Fibroblast of skin of abdomen (primary cell): ENCODE measurements at places on chromosomes 4 and X.
A peak's percentile ranks its signal among the peaks of the same experiment; 100 is the strongest.

DNA sequence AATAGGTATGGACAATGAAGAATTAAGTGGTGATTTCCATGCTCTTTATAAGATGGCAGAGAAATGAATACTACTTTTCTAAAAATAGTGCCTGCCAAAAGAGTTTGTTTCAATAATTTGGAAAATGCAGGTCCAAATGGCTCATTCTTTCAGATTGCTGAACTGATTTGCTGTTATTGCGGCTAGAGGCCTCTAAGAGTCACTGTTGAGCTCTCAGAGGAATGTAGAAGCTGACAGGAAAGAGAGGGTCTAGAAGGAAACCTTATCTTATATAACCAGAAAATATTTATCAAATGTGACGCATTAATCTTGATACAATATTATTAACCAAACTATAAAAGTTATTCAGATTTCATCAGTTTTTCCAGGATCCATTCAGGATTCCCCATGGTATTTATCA lies 65.7 kb upstream of the PAGE1 start:
- peak; percentile 1 for DNase-seq

GRCh38 chrX:16212436-16212835 lies 45.2 kb downstream of the MAGEB17 start:
- peak; percentile 7 for DNase-seq

DNA sequence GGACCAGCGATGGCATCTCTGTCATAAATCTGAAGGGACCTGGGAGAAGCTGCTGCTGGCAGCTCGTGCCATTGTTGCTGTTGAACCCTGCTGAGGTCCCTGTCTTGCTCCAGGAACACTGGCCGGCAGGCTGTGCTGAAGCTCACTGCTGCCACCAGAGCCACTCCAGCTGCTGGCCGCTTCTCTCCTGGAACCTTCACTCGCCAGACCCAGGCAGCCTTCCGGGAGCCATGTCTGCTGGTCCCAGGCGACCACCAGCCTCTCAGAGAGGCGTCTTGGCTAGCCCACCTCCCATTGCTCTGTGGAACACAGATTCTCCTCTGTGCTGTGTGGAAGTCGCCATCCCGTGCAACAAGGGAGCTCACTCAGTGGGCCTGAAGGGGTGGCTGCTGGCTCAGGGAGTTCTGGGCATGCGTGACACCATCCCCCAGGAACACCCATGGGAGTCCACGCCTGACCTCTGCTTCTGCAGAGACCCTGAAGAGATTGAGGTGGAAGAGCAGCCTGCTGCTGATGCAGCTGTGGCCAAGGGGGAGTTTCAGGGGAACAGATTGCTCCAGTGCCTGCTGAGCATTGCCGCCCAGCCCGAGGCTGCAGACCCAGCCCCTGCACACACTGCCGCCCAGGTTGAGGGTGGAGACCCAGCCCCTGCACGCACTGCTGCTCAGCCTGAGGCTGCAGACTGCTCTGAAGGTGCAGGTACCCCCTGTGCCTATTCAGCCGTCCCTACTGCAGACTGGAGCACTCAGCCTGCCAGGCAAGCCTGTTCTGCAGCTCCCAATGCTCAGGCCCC lies 33.1 kb upstream of the CYP4V2 start:
- DNase-seq: no peak

DNA sequence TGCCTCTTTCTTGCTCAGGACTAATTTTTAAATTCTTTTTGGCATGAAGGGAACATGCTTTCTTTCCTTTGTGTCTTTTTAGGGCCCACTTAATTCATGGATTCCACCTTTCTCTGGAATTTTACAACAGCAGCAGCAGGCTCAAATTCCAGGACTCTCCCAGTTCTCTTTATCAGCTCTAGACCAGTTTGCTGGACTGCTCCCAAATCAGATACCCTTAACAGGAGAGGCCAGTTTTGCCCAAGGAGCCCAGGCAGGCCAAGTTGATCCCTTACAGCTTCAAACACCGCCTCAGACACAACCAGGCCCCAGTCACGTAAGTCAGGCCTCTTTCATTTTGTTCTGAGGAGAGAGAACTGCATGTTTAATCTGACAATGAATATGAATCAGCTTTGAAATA lies 2.3 kb downstream of the ODAM start:
- no peak for DNase-seq

GRCh38 chr4:108774809-108775530 lies 12.1 kb upstream of the ETNPPL start:
- DNase-seq: no peak

- no peak for DNase-seq
Measured at GRCh38 chr4:187799735-187800134, 195.8 kb upstream of the ZFP42 start.

DNA sequence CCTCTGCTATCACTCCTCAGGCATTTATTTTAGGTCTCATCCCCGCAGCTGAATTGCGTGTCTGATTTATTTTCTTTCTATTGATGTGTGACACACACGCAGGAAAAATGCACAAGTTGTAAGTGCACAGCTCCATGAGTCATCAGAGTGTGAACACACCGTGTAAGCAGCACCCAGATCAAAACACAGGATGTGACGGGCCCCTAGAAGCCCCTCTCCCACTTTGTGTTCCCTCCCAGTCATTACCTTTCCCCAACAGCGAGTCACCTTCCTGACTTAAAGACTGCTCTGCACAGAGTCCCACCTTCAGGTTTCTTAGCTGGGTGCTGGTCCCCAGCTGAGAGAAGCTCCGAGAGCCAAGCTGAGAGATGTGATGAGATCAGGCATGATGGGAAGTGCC lies 436.7 kb downstream of the MID1IP1 start:
- DNase-seq: peak; percentile 7

DNA sequence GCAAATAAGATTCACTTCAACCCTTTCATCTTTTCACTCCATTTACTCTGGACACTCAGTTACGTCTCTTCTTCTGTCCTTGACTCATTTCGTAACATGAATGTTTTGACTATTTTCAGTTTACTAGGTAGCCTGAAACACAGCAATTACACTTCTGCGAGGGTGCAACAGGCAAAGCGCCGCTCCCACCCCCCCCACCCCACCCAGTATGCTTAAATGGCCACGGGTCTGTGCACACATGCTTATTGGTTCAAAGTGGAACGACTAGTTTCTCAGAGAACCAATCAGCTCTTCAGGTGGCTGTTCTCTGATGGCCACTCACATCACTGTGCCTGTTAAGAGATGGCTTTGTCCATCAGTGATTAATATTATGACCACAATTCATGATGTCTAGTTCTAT lies 3.5 kb downstream of the BEND4 start:
- no peak for DNase-seq

DNA sequence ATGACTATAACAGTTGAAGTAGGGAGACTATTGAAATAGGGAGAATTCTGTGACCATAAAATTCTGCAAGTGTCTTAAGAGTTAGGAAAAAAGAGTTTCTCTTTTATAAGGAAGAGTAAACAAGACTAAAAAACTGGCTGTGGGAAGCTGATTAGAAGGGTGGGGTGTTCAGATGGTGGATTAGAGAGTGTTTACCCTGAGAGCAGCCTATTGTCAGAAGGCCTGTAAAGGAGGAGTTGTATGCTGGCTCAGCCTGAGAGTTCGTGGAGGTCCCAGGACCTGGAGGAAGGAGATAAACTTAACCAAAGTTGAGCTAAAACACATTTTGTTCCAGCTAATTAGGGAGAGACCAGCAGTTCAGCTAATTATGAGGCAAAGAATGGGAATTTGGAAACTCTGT lies 629.7 kb downstream of the PCDH7 start:
- DNase-seq: no peak

- DNase-seq: peak; percentile 91
Measured at GRCh38 chr4:113435893-113436292, 325.6 kb downstream of the CAMK2D start.

DNA sequence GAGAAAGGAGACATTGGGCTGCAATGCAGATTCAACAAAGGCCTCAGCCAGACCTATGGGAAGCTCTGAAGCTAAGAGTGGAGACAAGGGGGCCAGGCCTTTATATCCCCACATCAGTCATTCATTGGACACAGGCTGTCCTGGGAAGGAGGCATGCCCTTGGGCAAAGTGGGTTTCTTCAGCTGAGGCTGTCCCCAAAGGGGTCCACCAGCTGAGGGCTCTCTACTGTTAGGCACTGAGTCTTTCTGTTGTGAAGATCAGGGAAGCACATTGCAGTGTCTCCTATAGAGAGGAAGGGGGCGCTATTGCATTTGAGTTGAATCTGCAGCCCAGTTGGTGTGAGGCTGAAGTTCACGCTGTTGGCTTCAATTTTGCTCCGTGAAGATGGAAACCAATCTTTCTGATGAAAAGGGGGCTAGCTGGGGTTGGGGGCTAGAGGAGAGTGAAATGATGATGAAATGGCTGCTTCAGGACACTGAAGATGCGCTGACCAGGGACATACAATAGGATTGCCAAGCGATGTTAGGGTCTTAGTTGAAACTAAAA lies 48.0 kb downstream of the SLC25A5 start:
- DNase-seq: peak; percentile 56

- DNase-seq: peak; percentile 3
Measured at GRCh38 chr4:116665716-116666115, 419.7 kb downstream of the TRAM1L1 start.

DNA sequence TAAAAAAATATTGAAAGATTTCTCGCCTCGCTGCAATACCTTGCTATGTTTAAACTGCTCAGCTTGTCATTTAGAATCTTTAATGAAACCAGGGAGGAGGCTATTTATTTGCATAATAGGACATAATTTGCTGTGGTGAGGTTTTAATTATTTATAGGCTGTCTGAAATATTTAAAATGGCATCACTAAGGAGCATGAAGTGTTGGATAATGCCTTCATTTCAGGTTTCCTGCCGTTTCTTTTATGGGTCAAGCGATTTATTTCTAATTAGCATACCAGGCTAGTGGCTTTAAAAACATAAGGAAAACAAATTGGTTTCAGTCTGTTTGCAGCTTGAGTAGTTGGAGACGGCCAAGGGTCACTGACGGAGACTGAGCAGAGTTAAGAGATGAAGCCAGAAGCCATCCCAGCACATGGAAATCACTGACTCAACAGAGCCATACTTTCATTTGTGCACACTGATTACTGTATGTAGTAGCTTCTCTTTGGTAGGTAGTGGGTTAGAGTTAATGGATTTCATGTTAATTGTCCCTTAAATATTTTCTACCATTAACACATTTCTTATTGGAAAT lies 1962.4 kb upstream of the TENM3 start:
- DNase-seq: no peak

DNA sequence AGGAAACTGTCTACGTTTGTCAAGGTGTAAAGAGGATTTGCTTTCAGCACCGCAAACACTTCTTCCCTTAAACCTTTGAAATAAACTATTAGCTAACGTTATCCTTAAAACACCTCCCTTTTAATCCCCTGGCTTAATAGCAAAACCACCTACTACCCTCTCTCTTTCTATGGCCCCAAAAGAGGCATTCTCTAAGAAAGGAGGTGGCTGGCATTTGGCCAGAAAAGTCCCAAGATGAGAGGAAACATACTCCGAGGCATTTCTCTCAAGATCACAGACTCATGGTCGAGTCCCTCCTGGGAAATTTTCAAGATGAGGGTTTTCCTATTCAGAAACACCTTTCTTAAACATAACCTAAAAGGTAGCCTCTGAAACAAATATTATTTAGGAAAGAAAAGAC lies 60.6 kb upstream of the VCX3B start:
- DNase-seq: no peak

DNA sequence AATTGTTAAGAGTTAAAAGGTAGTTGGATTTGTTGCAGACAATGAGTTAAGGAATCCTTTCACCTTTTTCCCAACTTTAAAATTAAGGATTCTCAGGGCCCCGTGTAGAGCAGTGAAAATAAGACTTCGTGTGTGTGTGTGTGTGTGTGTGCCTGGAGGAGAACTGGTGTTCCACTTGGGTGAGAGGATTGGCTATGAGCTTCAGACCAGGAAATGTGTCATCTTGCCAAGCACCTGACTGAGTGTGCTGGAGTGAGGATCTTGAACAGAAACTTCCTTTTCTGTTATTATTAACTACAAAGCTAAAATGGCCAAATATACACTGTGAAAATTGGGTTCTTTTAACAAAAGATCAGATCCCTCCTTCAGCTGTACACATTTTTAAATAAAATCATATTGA lies 113.1 kb upstream of the VCX2 start:
- DNase-seq: no peak

DNA sequence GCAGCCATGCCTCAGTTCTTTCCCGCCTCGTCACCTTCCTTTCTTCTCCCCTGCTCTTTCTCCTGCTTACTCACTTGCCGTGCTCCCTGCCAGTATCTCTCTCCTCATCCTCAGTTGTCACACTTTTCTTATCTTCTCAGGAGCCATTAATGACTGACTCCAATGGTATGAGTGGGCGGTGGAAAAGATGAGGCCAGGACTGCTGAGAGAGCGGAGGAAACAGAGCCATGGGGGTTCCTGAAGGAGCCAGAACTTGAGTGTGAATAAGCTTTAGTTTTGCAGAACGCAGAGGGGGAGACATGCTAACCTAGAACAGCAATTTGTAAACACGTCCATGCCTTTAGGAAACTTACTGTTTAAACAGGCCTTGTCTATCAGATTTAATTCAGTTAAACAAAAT lies 126.5 kb downstream of the CHIC2 start:
- peak; percentile 74 for DNase-seq

DNA sequence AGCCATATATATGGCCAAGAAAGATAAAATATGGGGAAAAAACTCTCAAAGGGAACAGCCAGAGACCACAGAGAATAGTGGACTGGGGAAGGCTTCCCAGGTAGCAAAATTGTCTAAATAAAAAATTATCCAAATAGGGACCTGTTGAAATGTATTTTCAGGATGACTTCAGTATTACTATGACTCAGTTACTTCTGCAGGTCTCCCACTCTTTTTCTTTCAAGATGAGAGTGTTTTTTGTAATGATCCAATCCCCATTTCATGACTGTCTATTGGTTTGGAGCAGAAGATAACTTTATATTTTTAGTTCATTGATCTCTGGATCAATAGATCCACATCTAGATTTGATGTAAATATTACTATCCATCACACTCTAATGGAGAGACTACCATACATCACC lies 372.1 kb upstream of the EMCN start:
- no peak for DNase-seq

GRCh38 chrX:37420756-37421155 lies 71.6 kb downstream of the PRRG1 start:
- DNase-seq: no peak

GRCh38 chrX:110944311-110944750 lies 148.7 kb upstream of the CHRDL1 start:
- no peak for DNase-seq

GRCh38 chr4:85867271-85867670 lies 392.3 kb downstream of the ARHGAP24 start:
- DNase-seq: peak; percentile 38

DNA sequence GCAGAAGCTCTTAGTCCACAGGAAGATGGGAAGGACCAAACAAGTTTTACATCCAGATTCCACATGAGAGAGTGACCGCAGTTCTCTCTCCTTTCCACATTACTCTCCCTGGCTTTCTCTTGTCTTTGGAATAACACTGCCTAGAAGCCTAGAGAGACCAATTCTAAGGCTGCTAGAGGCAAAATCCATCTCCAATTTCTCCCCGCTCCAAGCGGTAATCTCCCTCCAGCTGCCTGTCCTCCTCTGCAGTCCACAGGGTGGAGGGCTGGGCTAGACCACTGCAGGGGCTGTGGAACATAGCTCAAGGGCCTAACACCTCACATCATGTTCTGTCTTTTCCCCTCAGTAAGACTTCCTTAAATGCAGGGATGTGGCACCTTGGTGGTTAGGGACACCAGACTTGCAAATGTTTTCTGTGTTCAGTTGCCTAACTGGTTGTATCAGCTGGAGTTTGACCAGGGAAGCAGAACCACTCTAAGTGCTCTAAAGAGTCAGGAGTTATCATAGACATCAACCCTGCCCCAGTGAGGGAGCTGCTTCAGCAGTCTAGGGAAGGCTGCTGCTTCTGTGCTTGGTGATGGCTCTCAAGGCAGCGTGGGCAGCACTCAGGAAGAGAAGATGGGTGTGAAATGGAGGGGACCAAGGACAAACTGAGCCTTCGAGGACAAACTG lies 423.1 kb downstream of the BCOR start:
- DNase-seq: no peak

- no peak for DNase-seq
Measured at GRCh38 chr4:104743215-104743653, 248.5 kb upstream of the CXXC4 start.
